ENCODE measurements at places on chromosomes 3 and 15. TPM values are rescaled to one million over a fixed set of nuclear protein-coding genes. Genes with fewer than 3 reads are reported as not detected.
A peak's percentile ranks its signal among the peaks of the same experiment; 100 is the strongest.

The CFAP91 gene
- polyA plus RNA-seq: 0.10 TPM

The ROBO2 gene
- 2.2 TPM for polyA plus RNA-seq

The CYFIP1 gene
- polyA plus RNA-seq: 83.2 TPM

The POPDC2 gene
- polyA plus RNA-seq: 0.26 TPM

The CLRN1 gene
- not detected for polyA plus RNA-seq

The CLDN16 gene
- polyA plus RNA-seq: 0.08 TPM

The P4HTM gene
- polyA plus RNA-seq: 16.2 TPM

The SAMMSON gene
- not detected for polyA plus RNA-seq

The GJD2 gene
- polyA plus RNA-seq: not detected

The GATM gene
- 0.14 TPM for polyA plus RNA-seq

The SPATA12 gene
- 0.02 TPM for polyA plus RNA-seq

The LZTFL1 gene
- polyA plus RNA-seq: 28.0 TPM

The THBS1 gene
- polyA plus RNA-seq: 533 TPM

The SUCNR1 gene
- 0.07 TPM for polyA plus RNA-seq

- peak; percentile 74 for DNase-seq
Measured at GRCh38 chr3:12470111-12470510, 14.2 kb upstream of the TSEN2 start.

DNA sequence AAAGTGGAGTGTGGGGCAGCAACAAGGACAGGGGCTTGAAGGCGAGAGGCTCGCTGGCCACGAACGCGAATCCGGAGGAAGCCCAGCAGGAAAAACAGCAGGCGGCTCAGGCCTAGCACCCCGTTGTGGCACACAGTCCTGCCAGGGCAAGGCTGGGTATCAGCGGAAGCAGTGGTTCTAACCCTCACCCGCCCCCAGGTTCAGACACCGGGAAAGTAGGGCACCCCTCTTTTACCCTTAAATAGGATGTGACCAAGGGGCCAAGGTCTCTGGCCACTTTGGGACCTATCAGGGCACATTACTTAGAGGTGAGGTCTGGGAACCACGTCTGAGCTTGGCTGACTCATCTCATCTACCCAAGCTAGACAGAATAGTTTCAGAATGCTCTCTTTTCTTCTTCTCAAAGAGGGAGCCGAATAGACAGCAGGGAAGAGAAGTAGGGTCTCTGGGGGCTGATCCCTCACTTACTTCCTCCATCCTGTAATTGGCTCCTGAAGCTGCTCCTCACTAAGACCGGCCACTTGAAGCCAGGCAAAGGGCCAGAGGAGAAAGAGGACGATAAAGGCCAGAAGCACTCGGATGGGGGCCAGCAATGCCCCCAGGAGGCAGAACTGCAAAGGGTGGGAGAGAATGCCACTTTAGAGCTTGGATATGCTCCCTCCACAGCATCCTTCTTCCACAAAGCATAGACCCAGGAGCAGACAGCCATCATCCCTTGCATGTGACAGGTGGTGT, 1.7 kb downstream of the LPCAT4 start:
- DNase-seq: no peak

DNA sequence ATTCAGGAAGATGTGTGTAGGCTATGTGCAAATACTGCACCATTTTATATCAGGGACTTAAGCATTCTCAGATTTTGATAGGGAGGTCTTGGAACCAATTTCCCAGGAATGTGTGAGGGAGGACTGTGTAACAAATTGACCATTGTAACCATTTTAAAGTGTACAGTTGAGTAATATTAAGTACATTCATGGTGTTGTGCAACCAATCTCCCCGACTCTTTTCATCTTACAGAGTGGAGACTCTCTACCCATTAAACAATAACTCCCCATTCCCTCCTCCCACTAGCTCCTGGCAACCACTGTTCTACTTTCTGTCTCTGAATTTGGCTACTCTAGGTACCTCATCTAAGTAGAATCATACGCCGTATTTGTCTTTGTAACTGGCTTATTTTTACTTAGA, 5.1 kb downstream of the RCN2 start:
- no peak for DNase-seq

DNA sequence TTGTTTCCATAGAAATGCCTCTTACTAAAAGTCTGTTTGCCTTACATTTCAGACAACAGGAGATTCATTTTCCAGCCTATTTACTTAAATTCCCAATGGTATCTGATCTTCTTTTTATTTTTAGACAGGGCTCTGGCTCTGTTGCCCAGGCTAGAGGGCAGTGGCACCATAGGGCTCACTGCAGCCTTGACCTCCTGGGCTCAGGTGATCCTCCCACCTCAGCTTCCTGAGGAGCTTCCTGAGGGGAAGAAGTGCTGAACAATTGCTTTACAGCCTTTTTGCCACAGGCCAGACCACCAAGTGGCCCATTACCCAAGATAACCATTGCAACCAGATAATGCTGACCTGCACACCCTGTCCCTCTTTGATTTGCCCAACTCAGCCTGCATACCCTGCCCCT, 126.3 kb downstream of the PLCH1 start:
- no peak for DNase-seq

GRCh38 chr3:67976663-67977062, 322.3 kb upstream of the SUCLG2 start:
- no peak for DNase-seq

GRCh38 chr3:13621381-13622221, 72.7 kb downstream of the FBLN2 start:
- peak; percentile 9 for DNase-seq

GRCh38 chr15:78448441-78449219, 10.6 kb downstream of the IREB2 start:
- DNase-seq: peak; percentile 17

DNA sequence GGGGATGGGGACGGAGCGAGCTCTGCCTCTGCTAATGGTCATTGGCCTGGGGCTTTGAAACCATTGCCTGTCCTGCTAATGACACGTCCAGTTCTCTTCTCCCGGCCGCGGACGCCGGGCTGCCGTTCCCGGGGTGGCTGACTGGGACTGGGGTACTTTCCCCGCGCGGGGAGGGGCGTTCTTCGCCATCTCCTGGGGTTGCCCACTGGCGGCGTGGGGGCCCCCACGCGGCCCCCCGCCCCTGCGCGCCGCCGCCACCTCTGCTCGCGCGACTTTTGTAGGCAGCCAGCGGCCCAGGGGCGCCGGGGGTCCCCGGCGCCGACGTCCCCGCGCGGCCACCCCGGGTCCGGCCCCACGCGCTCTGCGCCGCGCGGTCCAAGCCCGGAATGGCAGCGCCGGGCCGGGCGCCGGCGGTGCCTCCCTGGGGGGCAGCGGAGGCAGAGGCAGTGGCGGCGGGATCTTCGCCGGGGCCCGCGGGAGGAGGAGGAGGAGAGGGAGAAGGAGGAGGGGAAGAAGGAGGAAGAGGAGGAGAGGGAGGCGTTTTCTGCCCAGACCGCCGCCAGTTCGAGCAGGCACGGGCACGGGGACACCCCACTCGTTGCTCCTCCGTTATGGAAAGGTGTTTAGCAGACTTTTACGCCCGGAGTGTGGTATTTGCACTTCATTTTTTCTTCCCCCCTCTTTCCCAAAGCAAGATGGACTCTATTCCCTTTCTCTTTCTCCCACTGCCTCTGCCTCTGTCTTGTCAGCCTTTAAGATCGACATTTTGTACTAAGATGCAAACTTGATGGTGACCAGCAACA, 2.3 kb downstream of the BBX start:
- DNase-seq: peak; percentile 22

DNA sequence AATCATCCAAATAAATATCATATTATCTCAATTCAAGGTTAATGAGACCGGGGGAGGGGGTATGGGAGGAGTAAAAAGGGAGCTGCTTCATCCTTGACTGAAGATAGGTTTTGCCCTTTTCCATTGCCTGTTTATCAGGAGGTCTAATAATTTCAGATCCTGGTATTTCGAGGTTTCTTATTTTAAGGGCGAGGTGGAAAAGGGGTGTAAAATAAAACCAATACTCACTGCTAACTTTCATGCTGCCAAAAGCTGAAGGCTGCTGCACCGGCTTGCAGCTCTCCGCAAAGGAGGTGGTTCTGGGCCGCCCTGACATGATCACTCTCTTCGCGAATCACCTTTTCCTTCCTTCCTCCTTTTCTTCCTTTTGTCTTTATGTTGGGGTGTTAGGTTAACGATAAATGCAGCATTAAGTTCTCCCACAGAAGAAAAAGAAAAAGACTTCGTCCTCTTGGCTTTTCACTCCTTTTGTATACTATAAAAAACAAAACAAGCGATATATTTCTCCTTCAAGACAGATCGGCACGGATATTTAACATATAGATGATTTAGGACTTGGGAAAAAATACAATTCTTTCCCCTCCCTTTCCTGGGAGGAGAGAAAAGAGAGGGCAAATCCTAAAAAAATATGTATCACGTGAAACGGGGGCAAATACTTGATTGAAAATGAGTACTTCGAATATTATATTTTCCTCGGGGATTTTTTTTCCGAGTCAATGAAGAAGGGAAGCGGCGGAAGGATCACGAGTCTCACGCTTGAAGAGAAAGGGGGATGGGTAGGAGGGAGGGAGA, 932 bp downstream of the GSK3B start:
- peak; percentile 89 for DNase-seq

DNA sequence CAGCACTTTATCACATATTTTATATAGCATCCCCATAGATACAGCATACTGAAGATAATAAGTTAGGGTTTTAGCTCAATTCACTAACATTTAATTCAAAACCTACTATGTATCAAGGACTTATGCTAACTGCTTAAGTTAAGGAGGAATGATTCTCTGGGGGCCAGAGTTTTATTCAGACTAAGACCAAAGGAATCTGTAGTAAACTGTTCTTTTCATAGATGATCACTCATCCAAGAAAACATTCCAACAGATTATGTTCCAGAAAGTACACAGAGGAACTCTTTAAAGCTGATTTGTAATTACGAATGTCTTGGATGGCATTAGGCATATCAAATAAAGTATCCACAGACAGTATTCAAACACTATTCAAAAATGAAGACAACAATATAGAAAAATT, 226.4 kb downstream of the SCAPER start:
- DNase-seq: peak; percentile 61

GRCh38 chr3:183634707-183635106, 716 bp upstream of the KLHL24 start:
- no peak for DNase-seq

GRCh38 chr15:59528961-59529402, 82.6 kb upstream of the GCNT3 start:
- DNase-seq: peak; percentile 71

- DNase-seq: no peak
Measured at GRCh38 chr3:9251055-9251786, 1.8 kb upstream of the SRGAP3 start.

- no peak for DNase-seq
Measured at GRCh38 chr15:41790169-41790568, 15.9 kb downstream of the MAPKBP1 start.

DNA sequence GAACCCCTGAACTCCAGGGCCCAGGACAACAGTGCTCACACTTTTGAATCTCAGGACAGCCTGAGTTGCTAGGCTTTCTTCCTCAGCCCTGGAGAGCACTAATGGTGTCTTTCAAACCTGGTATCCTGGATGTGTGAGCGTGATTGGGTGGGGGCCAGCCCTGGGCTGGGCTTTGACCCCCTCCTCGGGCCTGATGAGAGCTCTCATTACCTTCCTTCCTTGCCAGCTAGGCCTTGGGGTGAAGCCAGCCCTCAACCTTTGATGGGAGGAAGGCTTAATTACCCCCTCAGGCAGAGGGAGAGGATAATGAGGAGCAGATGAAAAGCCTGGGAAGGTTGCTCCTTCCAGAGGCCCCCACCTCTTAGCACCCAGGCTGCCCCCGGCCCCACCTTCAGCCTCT, 31.1 kb upstream of the INSYN1 start:
- DNase-seq: no peak

DNA sequence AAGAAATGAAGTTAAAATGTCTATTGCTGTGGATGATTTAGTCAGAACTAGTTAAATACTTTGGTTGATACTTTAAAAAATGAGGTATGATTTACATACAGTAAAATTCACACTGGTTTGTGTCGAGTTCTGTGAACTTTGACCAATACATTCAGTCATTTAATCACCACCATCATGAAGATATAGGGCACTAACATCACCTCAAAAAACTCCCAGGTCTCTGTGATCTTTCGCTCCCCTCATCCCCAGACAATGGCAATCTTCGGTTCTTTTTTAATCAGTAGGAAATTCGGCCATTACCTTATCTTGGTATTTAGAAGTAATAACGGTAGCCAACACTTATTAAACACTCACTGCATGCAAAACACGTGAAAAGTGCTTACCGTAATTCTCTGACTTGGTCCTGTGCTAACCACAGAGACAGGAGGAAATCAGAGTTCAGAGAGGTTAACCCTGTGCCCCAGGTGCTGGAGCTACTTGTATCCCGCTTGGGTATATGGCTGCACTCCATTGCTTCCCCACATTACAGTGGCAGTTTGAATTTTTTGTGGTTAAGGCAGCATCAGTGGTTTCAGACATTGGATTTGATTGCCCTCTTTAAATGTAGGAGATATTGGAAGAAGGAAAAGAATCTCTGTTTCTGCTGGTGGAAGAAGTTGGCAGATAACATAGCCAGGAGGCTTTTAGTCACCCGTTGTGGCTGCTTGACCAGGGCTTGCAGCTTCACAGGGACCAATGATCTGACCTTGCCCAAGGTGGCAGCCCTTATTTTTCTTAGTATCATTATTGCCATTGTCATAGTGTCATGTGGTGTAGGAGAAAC, 4.2 kb downstream of the PLCL2 start:
- DNase-seq: no peak

- no peak for DNase-seq
Measured at GRCh38 chr3:188385295-188385694, 231.3 kb downstream of the LPP start.

DNA sequence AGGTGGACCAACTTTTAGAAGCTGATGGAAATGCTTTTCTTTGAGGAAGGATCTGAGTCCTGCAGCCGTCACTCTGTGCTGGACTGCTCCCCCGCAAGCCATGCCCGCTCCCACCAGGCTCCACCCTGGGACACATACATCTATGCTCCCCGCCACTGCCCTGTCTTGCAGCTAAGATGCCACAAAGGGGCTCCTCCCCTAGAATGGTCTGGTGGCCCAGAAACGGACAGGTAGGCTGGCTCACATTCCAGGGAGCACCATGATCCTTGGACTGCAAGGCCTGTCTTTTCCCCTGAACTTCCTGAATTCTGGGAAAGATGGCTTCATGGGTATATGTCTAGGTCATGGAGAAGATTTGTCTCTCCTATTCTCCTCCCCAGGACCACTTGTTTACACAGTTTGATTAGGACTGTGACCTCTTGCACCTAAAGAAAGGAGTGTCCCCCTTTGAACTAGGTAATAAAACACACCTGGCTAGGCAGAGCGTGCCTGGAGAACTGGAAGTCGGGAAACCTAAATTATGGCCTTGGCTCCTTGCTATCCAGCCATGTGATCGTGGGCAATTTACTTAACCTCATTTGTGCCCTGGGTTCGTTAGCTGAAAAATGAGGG, 220.9 kb upstream of the BHLHE40 start:
- no peak for DNase-seq

- DNase-seq: peak; percentile 56
Measured at GRCh38 chr3:150184426-150185071, 213.9 kb upstream of the PFN2 start.

DNA sequence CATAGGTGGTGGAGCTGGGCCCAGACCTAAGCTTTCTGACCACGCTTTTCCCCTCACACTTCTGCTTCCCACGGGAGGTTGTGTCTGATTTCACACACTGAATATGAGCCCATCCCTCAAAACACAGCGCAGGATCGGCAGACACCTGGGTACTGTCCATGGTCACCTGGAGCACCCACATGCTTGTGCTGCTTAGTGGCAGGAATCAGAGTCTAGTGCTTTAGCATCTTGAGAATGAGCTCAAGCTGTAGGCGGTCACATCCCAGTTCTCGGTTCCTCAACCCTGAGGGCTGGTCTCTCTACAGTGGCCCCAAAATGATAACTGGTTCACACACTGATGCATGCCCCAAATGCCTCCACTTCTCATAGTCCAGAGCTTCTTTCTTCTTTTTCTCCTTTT, 111.0 kb downstream of the SEMA5B start:
- DNase-seq: no peak
